ENCODE measurements at places on chromosomes 5 and 9. TPM values are rescaled to one million over a fixed set of nuclear protein-coding genes. Genes with fewer than 3 reads are reported as not detected.

ENHO gene
- total RNA-seq, result not detected

TSSK1B gene
- total RNA-seq, result not detected

FOXB2 gene
- total RNA-seq, result not detected

TAF11L2 gene
- total RNA-seq, result not detected

SLC46A2 gene
- total RNA-seq, result 0.18 TPM

CCL21 gene
- 13.0 TPM for total RNA-seq

CCNI2 gene
- not detected for total RNA-seq

GRCh38 chr9:16485160-16485559 lies 385.3 kb downstream of the BNC2 start:
- H3K4me3 ChIP-seq, result no peak overlapping the region
- H3K4me1 ChIP-seq, result no peaks in the 10 kb centered on the region
- H3K27me3 ChIP-seq, result no peaks in the 10 kb centered on the region
- no peaks in the 10 kb centered on the region for H3K36me3 ChIP-seq

GRCh38 chr5:142438573-142438972 lies 113.8 kb upstream of the SPRY4 start:
- no peaks in the 10 kb centered on the region for H3K27me3 ChIP-seq
- no peak overlapping the region for H3K27ac ChIP-seq
- no peak for DNase-seq
- H3K4me3 ChIP-seq, result no peak overlapping the region
- no peaks in the 10 kb centered on the region for H3K36me3 ChIP-seq

DNA sequence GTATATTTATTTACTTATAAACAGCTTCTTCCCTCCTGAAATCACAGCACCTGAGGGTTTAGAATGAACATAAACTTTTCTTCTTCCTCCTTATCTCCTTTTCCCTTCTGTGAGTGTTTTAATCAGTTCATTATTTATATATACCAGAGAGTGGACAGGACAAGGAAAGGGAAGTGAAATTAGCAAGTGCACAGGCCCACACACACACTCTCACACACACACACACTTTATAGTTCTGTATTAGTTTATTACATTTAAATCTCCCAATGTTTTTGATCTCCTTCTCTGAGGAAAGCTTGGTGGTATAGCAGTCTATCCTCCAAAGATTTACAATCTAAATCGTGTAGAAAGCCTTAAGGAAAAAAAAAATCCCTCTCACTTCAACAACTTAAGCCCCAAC lies 353.5 kb downstream of the NDUFS4 start:
- peaks cover 2% of the 10 kb centered on the region for H3K4me1 ChIP-seq
- H3K27ac ChIP-seq, result no peak overlapping the region
- no peaks in the 10 kb centered on the region for H3K27me3 ChIP-seq
- no peak for DNase-seq

DNA sequence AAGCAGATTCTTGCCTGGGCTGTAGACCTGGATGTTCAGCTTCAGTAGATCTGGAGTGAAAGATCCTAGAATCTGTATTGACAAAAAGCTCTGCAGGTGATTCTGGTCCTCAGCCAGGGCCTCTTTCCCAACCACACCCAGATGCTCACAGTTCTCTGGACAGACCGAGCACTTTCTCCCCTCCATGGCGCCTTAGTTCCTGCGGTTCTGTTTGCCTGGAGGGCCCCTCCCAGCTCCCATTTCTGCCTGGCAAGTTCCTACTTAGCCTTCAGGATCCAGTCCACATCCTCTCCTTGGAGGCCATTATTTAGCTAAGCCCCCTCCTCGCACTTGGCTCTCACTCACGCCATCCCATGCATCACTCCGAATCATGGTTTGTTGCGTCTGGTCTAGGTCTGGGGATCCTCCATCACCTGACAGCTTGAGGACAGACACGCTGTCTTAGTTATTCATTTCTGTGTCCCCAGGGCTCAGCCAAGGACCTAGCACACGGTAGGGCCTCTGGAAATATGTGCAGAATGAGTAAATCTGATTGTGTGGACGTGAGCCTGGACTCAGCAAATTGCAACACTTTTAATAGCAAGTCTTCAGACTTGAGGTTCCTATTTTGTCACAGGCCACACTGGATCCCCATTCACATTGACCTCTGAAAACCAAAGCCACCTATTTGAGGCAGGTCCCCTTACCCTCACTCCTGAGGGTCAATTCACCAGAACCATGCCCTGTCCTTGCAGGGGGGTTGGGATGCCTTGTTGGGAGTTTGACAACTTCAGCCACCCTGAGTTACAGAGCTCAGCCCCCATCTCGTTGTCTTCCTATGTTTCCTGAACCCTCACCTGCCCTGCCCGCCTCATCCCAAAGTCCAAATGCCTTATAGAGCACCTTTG lies 50.7 kb downstream of the COL15A1 start:
- no peak overlapping the region for H3K27ac ChIP-seq
- no peak overlapping the region for H3K4me3 ChIP-seq
- peaks cover 2% of the 10 kb centered on the region for H3K4me1 ChIP-seq
- H3K36me3 ChIP-seq, result no peaks in the 10 kb centered on the region

DNA sequence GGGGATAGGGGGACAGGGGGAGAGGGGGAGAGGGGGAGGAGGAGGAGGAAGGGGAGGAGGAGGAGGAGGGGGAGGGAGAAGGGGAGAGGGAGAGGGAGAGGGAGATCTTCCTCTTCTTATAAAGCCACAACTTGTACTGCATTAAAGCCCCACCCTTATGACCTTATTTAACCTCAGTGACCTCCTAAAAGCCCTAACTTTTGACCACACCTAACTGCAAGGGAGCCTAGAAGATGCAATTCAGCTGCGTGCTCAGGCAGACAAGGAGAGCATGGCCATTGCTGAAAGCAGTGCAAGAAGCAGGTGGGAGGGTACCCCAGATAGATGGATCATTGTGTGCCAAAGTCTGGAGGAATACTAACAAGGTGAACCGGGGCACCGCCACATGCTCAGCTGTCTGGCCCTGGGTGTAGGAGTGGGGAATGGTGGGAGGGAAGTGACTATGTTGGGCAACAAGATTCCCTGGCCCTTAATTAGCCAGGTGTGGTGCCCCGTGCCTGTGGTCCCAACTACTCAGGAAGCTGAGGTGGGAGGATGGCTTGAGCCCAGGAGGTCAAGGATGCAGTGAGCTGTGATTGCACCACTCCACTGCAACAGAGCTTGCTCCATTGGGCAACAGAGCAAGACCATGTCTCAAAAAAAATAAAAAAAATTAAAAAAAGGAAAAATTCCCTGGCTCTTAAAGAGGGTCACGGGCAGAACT lies 125.4 kb upstream of the BOD1 start:
- no peak overlapping the region for H3K4me3 ChIP-seq
- H3K4me1 ChIP-seq, result no peaks in the 10 kb centered on the region
- no peak for DNase-seq
- no peaks in the 10 kb centered on the region for H3K36me3 ChIP-seq

DNA sequence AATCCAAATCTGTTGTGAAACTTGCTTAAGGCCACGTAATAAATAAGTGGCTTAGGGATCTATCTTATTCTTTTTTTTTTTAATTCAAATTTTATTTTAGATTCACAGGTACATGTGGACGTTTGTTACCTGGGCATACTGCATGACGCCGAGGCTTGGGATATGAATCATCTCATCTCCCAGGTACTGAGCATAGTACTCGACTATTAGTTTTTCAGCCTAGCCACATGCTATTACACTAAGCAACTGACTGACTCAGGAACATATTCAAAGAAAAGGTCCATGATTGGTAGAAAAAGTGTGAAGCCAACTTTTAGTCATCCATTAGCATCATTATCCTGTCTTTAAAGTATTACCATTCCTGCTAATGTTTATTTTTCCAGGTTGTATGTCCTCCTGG lies 1103.5 kb upstream of the DMAC1 start:
- no peak overlapping the region for H3K4me3 ChIP-seq
- no peaks in the 10 kb centered on the region for H3K4me1 ChIP-seq
- DNase-seq, result no peak
- no peak overlapping the region for H3K27ac ChIP-seq

DNA sequence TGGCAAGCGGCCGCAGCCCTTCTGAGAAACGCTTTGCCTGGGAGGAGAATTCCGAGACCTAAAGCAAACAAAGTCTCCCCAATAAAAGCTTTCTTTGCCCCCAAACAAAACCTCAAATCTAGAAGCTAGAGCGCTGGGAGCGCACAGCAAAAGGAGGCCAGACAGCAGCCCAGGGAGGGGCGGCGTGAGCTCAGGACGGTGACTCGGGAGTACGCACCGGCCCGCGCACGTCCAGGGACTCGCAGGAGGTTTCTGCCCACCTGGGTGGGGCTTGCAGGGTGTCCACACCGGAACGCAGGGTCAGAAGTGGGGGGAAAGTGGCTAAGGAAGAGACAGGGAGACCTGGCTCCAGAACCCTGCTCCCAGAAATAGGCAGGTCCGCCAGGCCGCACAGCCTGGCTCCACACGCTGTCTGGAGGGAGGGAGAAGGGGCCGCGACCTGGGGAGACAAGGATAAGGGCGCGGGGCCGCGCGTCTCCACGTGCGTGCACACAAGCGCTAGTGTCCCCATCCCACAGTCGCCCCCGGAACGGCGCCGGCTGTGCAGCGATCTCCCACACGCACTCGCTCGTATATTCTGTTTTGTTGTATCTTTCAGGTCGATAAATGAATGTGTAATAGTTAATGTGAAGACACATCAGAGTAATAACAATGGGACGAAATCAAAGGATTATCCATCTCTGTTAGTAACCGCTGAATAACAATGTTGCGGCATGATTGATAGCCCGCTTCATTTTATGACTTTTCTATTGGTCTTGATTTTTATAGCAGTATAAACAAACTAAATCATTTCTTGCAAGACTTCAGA lies 2.3 kb upstream of the OTP start:
- H3K27me3 ChIP-seq, result no peaks in the 10 kb centered on the region
- H3K4me3 ChIP-seq, result no peak overlapping the region
- H3K36me3 ChIP-seq, result no peaks in the 10 kb centered on the region
- H3K27ac ChIP-seq, result no peak overlapping the region
- no peaks in the 10 kb centered on the region for H3K4me1 ChIP-seq

- no peak overlapping the region for H3K4me3 ChIP-seq
- DNase-seq, result no peak
- no peaks in the 10 kb centered on the region for H3K27me3 ChIP-seq
Observed at GRCh38 chr5:50800410-50800809, 134.0 kb downstream of the PARP8 start.

DNA sequence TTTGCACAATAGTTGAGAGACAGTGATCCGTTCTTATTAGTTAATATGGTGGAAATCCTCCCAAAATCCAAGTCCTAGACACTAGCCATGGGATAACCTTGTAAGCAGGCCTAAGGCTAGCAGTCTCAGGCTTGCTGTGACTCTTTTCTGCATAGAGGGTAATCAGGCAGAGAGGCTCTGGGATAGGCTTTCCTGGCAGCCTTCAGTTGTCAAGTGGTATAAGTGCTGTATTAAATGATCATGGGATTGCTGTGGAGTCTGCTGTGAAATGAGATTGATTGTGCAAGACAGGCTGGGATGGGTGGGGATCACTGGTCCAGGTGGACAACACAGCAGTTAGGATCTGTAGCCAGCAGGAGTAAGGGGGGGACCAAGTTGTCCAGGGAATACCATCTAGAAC lies 416.4 kb downstream of the TLE4 start:
- H3K27me3 ChIP-seq, result no peaks in the 10 kb centered on the region
- no peak overlapping the region for H3K27ac ChIP-seq
- DNase-seq, result no peak
- H3K4me3 ChIP-seq, result no peak overlapping the region

- H3K36me3 ChIP-seq, result no peaks in the 10 kb centered on the region
- no peaks in the 10 kb centered on the region for H3K4me1 ChIP-seq
- DNase-seq, result no peak
- H3K27me3 ChIP-seq, result no peaks in the 10 kb centered on the region
Observed at GRCh38 chr9:123399803-123400378, 43.9 kb downstream of the CRB2 start.

DNA sequence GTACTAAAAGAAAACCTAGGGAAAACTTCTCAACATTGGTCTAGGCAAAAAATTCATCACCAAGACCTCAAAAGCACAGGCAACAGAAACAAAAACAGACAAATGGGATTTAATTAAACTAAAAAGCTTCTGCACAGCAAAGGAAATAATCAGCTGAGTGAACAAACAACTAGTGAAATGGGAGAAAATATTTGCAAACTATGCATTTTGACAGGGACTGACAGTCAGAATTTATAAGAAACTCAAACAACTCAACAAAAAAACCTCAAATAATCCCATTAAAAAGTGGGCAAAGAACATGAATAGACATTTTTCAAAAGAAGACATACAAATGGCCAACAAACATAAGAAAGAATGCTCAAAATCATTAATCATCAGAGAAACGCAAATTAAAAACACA lies 189.4 kb downstream of the AUH start:
- no peaks in the 10 kb centered on the region for H3K36me3 ChIP-seq
- no peak for DNase-seq
- no peaks in the 10 kb centered on the region for H3K4me1 ChIP-seq
- H3K4me3 ChIP-seq, result no peak overlapping the region

- H3K4me3 ChIP-seq, result no peak overlapping the region
- no peaks in the 10 kb centered on the region for H3K4me1 ChIP-seq
- H3K36me3 ChIP-seq, result no peaks in the 10 kb centered on the region
- H3K27ac ChIP-seq, result no peak overlapping the region
Observed at GRCh38 chr5:151296478-151296830, 7.1 kb downstream of the SLC36A3 start.

DNA sequence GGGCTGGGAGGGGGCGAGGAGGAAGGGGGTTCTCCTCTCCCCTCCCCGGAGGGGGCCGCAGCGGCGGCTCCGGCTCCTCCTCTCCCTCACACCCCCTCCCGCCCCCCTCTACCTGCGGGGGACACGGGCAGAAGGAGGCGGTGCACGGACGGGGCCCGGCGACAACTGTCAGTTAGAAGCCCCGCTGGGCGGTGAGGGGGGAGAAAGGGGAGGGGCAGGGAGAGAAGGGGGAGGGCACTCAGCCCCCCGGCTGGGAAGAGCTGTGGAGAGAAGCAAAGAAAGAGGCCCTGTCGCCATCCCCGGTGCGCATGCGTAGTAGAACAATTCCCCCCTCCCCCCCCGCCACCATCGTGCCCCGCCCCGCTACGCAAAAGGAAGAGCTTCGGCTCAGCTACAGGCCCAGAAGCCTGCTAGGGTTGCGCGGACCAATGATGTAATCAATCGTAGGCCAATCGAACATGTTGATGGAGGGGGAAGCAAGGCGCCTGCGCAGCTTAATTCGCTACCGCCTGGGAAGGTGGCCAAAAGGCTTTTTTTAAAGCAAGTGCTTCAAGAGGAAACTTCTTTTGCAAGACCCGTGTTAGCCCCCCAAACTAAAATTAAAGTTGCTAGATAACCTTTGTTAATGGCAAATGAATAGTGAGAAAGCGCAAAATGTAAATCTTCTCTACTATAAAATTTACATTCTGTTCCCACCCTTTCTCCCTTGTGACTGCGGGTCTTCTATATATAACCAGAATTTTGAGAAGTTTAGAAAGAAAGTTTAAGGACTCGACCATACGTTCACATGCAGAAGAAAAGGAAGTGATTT lies 7.0 kb downstream of the RANBP6 start:
- H3K27me3 ChIP-seq, result no peaks in the 10 kb centered on the region
- DNase-seq, result peak; percentile 97
- peak overlapping the region; percentile 95 for H3K4me3 ChIP-seq

DNA sequence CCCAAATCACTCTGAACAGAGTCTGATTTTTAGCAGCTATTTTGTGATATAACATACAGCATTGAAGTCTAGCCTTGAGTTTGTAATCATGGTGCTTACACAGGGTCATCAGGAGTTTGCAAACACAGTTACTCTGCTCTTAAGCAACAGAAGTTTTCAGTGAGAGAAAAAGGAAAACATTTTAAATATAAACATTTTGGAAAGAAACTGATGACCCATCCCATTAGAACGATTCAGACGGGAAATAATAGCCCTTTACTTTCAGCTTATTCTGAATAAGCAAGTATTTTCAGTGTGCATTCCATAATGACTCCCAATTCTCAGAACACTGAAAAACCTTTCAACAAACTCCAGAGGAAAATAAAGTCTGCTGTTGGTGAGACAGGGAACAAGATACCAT lies 46.7 kb upstream of the TMC1 start:
- no peaks in the 10 kb centered on the region for H3K4me1 ChIP-seq
- H3K27ac ChIP-seq, result no peak overlapping the region
- H3K27me3 ChIP-seq, result no peaks in the 10 kb centered on the region
